ENCODE measurements at places on chromosomes 1 and 21.

GRCh38 chr1:167418391-167418790 lies 99.9 kb downstream of the CD247 start:
- no peaks in the 10 kb centered on the region for H3K27me3 ChIP-seq
- no peak for DNase-seq
- H3K27ac ChIP-seq: no peak overlapping the region
- H3K36me3 ChIP-seq: peaks cover 8% of the 10 kb centered on the region
- no peak overlapping the region for H3K4me3 ChIP-seq
- peaks cover 9% of the 10 kb centered on the region for H3K4me1 ChIP-seq

GRCh38 chr1:69535490-69535889 lies 32.2 kb upstream of the LRRC7 start:
- H3K36me3 ChIP-seq: no peaks in the 10 kb centered on the region
- H3K4me1 ChIP-seq: no peaks in the 10 kb centered on the region
- no peak for DNase-seq
- H3K27ac ChIP-seq: no peak overlapping the region

DNA sequence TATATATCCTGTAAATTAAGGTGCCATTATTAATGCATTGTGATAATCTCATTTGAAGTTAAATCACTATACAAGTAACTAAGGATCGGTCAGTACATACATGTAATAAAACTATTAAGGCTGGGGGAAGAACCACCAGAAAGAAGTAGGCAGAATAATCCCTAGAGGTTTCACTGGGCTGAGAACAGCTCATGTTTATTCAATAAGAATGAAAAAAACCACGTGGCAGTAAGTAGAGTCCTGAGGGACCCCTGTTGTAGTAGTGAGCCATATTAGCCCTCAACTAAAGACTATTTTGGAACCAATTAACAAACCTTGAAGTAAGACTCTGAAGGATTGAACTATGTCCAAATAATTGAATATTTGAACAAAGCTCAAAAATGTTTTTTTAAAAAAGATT lies 46.9 kb upstream of the ADAM30 start:
- DNase-seq: no peak
- no peak overlapping the region for H3K4me3 ChIP-seq
- H3K27me3 ChIP-seq: no peaks in the 10 kb centered on the region

DNA sequence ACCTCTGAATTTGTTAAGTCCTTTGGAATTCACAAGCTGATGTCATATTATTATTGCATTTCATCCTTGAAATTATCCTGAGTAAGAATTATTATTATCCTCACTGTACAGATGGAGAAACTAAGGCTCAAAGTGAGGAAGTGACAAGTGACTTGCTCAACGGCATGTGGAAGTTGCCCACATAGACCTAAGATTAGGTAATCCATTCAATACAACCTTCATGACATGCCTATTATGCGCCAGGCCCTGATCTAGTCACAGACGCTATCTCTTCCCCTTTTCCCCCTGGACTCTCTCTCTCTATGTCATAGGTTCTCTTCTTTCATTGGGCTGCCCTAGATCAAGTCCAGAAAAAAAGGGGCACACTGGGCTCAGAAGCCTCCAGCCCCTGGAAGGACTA lies 84.9 kb upstream of the KCNK2 start:
- H3K4me1 ChIP-seq: no peaks in the 10 kb centered on the region
- no peak overlapping the region for H3K4me3 ChIP-seq
- no peaks in the 10 kb centered on the region for H3K27me3 ChIP-seq

DNA sequence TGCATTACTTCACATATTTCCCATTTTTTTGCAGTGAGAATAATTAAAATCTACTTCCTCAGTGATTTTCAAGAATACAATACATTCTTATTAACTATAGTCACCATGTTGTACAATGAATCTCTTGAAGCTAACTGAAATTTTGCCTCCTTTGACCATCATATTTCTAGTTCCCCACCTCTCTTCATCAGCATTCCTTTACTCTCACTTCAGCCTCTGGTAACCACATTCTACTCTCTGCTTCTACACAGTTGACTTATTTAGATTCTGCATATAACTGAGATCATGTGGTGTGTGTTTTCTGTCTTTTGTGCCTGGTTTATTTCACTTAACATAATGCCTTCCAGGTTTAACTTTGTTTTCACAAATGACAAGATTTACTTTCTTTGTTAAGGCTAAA lies 304.4 kb upstream of the LYPLAL1 start:
- peaks cover 12% of the 10 kb centered on the region for H3K4me1 ChIP-seq
- DNase-seq: no peak
- H3K36me3 ChIP-seq: no peaks in the 10 kb centered on the region
- H3K4me3 ChIP-seq: no peak overlapping the region

- no peak overlapping the region for H3K4me3 ChIP-seq
- no peaks in the 10 kb centered on the region for H3K36me3 ChIP-seq
- no peaks in the 10 kb centered on the region for H3K27me3 ChIP-seq
- DNase-seq: peak; percentile 74
Measured at GRCh38 chr1:231807541-231807940, 181.0 kb downstream of the DISC1 start.

- no peak for DNase-seq
- no peak overlapping the region for H3K27ac ChIP-seq
- H3K4me1 ChIP-seq: no peaks in the 10 kb centered on the region
- peaks cover 6% of the 10 kb centered on the region for H3K36me3 ChIP-seq
Measured at GRCh38 chr1:20885121-20885520, 98.0 kb upstream of the HP1BP3 start.

DNA sequence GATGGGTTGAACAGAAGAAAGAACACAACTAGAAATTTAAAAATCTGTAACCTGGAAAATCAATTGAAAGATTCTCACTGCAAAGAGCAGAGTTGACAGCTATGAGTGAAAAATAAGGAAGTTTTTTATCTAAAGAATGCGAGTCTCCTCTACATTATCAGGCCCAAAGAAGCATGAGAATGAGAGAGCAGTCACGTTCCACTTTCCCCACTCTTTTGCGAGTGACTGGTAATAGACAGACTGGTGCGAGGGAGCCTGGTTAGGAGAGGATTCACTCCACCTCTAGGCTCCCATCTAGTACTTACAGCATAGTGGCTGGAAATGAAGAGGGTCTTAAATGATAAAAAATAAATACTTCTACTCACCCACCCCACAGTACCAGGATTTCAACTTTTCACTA lies 52.0 kb downstream of the PRDX6 start:
- H3K27ac ChIP-seq: no peak overlapping the region
- H3K27me3 ChIP-seq: no peaks in the 10 kb centered on the region
- H3K36me3 ChIP-seq: no peaks in the 10 kb centered on the region
- no peaks in the 10 kb centered on the region for H3K4me1 ChIP-seq
- DNase-seq: no peak

GRCh38 chr21:42146273-42146805 lies 72.6 kb upstream of the ABCG1 start:
- H3K36me3 ChIP-seq: no peaks in the 10 kb centered on the region
- no peaks in the 10 kb centered on the region for H3K27me3 ChIP-seq
- no peak overlapping the region for H3K27ac ChIP-seq
- DNase-seq: no peak
- no peak overlapping the region for H3K4me3 ChIP-seq
- H3K4me1 ChIP-seq: peaks cover 6% of the 10 kb centered on the region
